ENCODE measurements at places on chromosomes 2 and 18. TPM values are rescaled to one million over a fixed set of nuclear protein-coding genes. Genes with fewer than 3 reads are reported as not detected.

Gene COL4A4
- 0.16 TPM for polyA plus RNA-seq

Gene EFEMP1
- polyA plus RNA-seq, result 2.4 TPM

Gene HOXD8
- not detected for polyA plus RNA-seq

Gene LRRTM1
- polyA plus RNA-seq, result 12.6 TPM

GRCh38 chr18:62784338-62784965 is 69.1 kb downstream of the PHLPP1 start:
- no peak for DNase-seq

GRCh38 chr2:24844023-24844685 is 50.9 kb downstream of the CENPO start:
- DNase-seq, result no peak

DNA sequence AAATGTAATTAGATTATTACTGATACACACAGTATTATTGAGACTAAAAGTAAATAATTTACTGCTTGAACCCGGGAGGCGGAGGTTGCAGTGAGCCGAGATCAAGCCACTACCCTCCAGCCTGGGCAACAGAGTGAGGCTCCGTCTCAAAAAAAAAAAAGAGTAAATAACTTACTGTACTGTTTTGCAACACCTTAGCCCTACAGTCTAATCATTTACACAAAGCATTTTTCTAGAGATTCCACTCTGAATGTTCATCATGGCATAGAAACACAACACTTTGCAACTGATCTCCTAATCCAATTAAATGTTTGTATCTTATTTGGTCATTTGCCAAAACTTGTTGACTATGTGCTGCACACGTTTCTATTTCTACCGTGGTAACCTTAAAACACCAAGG is 23.4 kb upstream of the RMP24 start:
- no peak for DNase-seq

GRCh38 chr2:7692657-7693161 is 775.5 kb downstream of the RNF144A start:
- DNase-seq, result no peak

- DNase-seq, result no peak
Observed at GRCh38 chr2:137367361-137367760, 596.9 kb upstream of the HNMT start.

GRCh38 chr2:186540941-186541340 is 48.9 kb upstream of the ITGAV start:
- no peak for DNase-seq

GRCh38 chr2:221524158-221524557 is 47.9 kb downstream of the EPHA4 start:
- no peak for DNase-seq

- DNase-seq, result peak; percentile 46
Observed at GRCh38 chr2:74077636-74078035, 70.1 kb downstream of the BOLA3 start.

DNA sequence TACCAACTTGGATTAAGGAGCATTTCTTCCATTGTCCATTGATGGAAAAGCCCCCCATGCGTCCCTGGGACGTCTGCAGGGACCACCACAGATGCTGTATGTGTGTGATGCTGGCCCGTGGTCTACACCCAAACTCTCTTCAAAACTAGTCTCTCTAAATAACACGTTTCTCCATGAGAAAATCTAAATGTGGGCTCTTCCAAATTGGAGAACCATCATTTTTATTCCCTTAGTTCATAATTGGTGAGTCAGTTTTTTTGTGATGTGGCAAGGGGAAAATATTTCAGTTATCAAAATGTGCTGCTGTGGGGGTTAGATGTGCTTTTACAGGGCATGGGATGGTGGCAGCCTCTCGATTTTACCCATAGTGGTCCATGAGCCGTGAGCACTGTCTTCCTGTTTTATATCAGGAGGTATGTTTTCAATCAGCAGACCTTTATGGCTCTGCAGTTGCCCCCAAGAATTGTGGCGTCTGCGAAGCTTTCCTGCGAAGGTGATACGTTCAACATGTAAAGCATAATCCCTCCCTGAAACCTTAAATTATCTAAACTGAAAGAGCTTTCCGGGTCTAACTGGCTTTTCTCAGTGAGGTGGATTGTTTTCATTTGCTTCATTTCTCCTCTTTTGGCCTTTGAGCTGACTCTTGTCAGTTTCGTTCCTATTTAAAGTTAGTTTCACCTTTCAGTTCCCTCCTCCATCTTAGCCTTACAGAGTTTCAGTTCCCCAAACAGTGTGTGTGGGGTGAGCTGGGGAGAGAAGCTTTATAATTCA is 78.4 kb downstream of the SETBP1 start:
- no peak for DNase-seq

GRCh38 chr2:113854208-113854607 is 35.7 kb upstream of the ACTR3 start:
- no peak for DNase-seq

- DNase-seq, result no peak
Observed at GRCh38 chr2:152637251-152637650, 80.0 kb downstream of the PRPF40A start.

- DNase-seq, result no peak
Observed at GRCh38 chr2:10277293-10278028, 25.2 kb upstream of the HPCAL1 start.

GRCh38 chr18:35158728-35159450 is 81.9 kb upstream of the ZNF397 start:
- DNase-seq, result no peak

DNA sequence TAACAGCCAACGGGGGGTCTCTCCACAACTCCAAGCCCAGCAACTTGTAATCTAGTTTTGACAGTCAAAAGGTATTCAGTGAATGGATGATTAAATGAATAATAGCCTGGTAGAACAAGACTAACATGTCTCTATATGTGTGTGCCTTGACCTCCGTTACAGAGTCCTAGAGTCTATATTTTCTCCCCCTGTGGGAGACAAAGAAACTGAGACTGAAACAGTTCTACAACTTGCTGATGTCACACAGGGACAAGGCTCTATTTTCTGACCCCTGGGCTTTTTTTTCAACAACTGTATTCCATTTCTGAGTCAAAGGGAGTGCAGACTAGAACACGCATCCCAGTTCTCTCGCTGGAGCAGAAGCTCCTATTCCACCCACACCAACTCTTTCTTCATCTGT is 223.6 kb upstream of the AGAP1 start:
- no peak for DNase-seq
